Nephron progenitor cell (in vitro differentiated cells): ENCODE measurements at places on chromosomes 6 and 20.
A peak's percentile ranks its signal among the peaks of the same experiment; 100 is the strongest.

- DNase-seq: no peak
Measured at GRCh38 chr6:132089173-132089572, 138.0 kb upstream of the CCN2 start.

DNA sequence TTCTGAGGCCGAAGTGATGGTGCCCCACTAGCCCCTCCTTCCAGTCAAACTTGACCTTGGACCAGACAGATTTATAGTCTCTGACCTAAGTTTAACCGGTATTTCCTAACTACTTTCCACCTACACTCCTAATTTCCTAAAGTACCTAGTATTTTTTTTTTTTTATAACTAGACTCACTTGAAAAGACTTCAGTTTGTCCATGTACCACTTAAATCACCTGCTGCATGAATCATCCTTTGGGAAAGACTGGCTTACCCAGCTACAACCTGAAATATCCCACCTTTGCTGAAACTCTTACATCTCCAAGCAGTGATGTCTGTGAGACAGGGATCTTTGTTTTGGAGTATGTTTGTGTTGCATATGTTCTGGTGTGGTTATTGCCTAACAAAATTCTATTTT lies 71.1 kb downstream of the ZDHHC14 start:
- no peak for DNase-seq

GRCh38 chr6:144931172-144932035 lies 646.3 kb downstream of the UTRN start:
- peak; percentile 28 for DNase-seq

GRCh38 chr6:82588020-82588419 lies 224.4 kb downstream of the TPBG start:
- DNase-seq: no peak

DNA sequence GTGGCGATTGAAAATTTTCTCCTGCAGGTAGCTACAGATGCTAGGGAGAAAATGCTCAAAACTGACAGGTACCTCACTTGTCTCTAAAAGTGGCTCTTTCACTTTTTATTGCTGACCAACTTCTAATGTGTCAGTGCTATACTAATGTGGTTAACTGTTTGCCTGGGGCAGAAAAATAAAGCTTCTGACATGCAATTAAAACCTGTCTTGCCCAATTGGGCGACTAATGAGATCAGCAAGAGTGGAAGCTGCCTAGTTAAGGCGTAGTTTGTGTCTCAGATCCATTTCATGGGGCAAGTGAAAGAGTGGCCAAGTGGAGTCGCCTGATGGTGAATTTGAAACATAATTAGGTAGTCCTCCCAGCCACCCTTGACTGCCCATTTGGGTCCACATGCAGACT lies 193.3 kb downstream of the TSHZ2 start:
- no peak for DNase-seq

DNA sequence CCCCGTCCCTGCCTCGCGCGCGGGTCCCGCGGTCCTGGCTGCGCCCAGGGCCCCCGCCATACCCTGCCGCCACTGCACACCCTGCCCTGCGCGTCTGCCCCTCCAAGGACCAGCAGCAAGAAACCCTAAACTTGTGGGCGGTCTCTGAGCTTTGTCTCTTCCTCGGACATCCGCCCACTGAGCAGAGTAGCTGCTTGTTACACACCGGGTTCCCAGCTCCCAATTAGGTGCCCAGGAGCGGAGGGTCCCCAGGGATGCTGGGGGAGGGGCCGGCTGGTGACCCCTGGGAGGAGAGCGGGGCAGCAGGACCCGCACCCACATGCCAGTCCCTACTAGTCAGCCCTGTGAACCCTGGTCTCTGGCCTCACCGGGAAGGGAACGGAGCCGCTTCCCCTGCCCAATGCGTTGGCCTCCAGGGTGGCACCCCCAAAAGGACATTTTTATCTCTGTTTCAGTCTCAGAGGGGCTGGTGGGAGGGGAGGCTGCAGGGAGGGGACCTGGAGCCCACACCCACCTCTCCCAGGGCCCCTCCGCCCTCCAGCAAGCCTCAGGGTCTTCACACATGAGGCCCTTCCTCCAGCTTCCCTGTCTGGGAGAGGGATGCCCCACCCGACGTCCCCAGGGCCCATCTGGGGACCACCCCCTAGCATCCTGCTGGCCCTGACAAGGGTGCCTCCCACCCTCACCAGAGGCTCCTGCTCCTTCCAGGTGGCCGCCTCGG lies 10.5 kb downstream of the STMN3 start:
- peak; percentile 44 for DNase-seq

GRCh38 chr6:133259561-133259960 lies 18.4 kb downstream of the EYA4 start:
- no peak for DNase-seq

GRCh38 chr6:106749609-106750008 lies 120.2 kb downstream of the QRSL1 start:
- no peak for DNase-seq

DNA sequence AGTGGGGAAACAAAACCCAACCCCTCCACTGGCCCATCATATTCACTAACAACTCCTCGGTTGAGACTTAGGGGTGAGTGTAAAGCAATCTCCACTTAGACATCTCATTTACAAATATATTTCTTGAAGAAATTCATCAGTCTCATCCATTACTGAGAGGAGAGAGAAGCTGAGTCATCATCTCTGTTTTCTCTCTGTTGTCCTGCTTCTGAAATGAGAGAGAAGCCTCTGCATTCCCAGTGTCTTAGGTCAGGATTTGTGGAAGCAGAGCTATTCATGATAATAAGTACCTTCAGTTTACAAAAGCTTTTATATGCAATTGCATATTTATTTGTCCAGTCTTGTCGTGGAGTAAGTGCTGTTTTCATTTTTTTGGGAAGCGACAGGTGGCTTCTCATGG lies 879 bp downstream of the MEP1A start:
- no peak for DNase-seq

DNA sequence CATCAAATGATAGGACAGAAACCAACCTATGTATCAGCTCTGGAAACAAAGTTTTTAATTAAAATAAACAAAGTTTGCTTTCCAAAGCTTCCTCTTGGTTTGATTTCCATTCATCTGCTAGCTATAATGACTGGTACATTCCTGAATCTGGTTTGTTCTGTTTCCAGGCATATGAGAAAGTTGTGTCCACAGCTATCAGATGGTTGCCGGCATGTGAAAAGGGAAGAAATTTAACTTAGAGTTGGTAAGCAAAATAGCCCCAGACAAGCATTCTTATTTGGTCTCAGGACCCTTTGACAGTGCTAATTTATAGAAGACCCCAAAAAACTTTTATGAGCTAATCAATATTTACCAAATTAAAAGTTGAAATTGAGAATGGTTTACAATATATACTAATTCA lies 3.8 kb upstream of the RNF146 start:
- DNase-seq: no peak

DNA sequence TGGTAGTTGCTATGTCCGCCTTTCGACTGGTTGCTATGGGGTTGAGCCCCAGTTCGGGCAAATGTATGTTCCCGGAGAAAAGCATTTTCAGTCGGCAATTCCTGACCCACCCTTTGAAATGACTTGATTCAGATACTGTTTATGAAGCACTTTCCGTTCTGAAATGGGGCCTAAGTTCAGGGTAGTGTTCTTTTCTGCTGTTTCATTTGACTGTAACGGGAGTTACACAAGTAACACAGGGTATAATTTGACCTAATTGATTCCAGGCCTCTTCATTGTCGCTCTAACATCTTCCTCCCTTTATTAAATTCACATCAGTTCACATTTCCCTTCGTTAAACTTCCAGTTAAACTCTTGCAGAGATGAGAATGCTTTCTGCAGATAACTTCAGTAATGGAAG lies 85.5 kb downstream of the BMP6 start:
- DNase-seq: no peak

DNA sequence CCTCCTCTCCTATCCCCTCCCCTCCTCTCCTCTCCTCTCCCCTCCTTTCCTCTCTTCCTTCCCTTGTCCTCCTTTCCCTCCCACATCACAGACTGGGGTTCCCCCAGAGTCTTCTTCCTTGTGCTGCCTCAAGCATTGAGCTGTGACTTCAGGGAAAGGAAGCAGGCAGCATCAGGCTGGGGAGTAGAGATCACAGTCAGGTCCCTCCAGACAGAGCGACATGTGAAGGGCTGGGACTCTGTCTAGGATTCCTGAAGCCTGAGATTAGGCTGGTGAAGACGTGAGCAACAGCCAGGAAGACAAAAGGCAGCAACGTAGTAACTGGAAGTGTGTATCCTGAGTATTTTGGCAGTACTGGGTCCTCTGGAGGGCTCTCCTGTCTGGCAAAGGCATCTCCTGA lies 265.4 kb upstream of the SUPT3H start:
- DNase-seq: no peak

GRCh38 chr6:28775052-28775376 lies 148.8 kb downstream of the TRIM27 start:
- no peak for DNase-seq

DNA sequence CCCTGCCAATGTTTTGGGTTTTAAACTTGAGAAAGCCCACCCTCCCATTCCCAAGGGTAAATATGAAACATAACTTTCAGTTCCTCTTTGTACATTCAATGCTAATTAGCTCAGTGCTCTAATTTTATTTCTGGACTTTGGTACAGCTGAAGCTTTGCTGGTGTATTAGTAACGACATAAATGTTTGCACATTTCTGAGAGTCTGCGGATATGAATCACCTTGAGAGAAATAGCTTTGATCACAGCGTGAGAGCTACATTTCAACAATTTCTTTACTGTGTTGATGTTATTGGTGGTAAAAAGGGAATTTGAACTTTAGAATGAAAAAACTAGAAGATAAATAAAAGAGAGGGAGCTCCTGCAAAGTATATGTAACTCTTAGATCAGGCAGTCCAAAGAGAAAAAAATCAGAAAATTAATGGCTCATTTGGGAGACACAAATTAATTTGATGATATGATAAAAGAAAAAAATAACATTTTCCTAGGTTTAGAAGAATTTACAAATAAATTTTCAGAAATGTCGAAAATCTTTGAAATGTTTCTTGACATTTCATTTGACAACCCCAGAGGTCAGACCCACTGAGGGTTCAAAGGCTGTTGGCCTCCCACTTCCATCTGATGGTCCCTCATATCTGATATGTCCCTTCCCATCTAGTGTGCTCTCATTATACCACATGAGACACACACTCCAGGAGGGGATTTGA lies 38.5 kb upstream of the CAP2 start:
- no peak for DNase-seq

GRCh38 chr6:41943456-41943855 lies 1.8 kb upstream of the CCND3 start:
- DNase-seq: no peak

- DNase-seq: no peak
Measured at GRCh38 chr20:10654250-10654610, 19.6 kb downstream of the JAG1 start.

DNA sequence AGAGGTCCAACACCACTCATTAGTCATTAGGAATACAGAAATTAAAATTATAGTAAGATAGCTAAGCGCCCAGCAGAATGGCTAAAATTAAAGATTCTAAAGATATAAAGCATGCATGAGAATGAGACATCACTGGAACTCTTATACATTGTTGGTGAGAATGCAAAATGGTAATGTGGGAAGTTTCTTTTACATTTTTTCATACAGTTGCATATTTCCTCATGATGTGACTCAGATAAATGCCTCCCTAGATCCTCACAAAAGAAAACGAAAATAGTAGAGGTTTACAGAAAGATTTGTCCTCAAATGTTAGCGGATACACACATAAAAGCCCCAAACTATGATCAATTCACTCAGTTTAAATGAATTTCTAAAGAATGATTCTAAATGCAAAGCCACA lies 633.7 kb upstream of the GJE1 start:
- DNase-seq: no peak

- no peak for DNase-seq
Measured at GRCh38 chr6:152063170-152063921, 255.9 kb downstream of the ESR1 start.

DNA sequence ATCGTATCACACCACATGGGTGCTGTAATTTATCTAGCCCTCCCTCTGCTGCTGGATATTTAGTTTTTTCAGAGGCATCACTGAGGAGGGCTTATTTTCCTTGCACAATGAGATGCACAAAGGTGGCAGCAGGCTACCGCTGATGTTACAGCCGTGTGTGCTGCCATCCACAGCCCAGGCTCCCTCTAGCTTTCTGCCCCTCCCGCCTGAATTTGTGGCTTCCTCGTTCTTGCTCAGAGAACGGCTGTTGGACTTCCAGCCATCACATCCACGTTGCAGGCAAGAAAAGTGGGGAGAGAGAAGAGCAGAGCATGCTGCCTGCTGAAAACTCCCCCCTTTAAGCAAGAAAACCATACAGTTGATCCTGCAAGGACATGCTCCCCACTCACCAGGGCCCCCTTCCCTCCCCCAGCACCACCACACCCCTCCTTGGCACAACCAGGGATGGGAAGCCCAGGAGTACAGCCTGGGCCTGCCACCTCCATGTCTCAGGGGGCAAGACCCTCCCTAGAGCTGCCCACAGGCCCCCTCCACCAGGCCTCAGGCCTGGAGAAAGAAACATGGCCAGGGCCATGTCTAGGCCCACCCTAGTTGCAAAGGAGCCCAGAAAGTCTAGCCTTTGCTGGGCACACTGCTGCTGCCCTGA lies 102.6 kb downstream of the MRPL14 start:
- DNase-seq: no peak

GRCh38 chr6:41713159-41713649 lies 22.2 kb downstream of the TFEB start:
- DNase-seq: no peak

GRCh38 chr20:47614703-47615309 lies 113.1 kb downstream of the NCOA3 start:
- DNase-seq: no peak

- no peak for DNase-seq
Measured at GRCh38 chr6:158999154-158999665, 792 bp downstream of the RSPH3 start.

DNA sequence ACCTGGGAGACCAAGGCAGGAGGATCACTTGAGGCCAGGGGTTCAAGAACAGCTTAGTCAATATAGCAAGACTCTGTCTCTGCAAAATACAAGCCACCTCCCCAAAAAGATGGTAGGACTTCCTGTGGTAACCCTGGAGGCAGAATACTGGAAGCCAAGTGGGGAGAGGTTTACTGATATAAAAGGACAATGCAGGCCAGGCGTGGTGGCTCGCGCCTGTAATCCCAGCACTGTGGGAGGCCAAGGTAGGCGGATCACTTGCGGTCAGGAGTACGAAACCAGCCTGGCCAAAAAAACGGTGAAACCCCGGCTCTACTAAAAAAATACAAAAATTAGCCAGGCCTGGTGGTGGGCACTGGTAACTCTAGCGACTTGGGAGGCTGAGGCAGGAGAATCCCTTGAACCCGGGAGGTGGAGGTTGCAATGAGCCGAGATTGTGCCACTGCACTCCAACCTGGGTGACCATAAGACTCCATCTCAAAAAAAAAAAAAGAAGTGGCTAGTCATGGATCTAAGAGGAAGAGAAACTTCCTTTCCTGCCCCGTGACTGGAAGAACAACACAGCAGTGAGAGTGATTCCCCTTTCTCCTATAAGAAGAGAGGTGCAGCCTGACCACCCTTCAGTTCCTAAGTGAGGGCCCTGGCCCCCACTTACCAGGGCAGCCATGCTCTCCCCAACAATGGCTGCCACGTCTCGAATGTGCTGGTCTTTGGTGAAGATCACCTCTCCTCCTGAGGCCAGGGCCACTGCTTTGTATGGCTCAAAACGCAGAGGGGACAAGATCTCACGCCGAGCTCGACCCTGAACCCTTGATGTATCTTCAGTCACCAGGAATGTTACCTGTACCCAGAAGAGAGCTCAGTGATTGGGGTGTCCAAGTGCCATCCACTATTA lies 6.2 kb downstream of the SAPCD1 start:
- no peak for DNase-seq
